ENCODE measurements at places on chromosomes 11 and 22.

- no peak for DNase-seq
These were observed 4.5 kb downstream of the NCF4 start for GRCh38 chr22:36865346-36865745.

- no peak for DNase-seq
These were observed 89.1 kb upstream of the DBX1 start for GRCh38 chr11:20249378-20249777.

DNA sequence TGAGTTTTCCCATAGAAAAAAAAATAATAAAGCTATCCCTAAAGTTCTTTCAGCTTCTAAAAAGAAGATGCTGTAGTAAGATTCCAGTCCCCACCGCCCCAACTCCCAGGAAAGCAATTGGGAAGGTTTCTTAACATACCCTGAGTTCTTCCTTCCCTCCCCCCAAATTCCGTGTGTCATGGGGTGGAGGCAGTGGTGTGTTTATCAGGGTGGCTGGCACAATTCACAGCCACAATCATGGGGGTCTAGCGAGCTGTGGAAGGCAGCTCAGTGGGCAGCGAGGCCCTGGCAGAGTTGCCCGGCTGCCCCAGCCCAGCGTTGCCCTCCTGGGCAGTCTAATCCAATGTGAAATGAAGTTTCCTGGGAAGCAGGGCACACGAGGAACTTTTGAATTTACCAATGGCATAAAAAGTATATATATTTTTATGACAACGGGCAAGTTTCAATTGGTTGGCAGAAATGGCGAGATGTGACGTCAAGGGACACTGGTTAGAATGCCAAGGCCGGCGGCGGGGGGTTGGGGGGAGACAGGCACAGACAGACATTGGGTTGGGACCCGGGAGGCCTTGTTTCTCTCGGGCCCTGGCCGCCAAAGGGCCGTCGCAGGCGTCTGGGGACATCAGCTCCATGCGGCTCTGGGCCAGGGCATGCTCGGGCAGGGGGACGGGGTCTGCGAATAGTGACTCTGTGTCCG, 80.7 kb upstream of the PPARA start:
- no peak for DNase-seq

DNA sequence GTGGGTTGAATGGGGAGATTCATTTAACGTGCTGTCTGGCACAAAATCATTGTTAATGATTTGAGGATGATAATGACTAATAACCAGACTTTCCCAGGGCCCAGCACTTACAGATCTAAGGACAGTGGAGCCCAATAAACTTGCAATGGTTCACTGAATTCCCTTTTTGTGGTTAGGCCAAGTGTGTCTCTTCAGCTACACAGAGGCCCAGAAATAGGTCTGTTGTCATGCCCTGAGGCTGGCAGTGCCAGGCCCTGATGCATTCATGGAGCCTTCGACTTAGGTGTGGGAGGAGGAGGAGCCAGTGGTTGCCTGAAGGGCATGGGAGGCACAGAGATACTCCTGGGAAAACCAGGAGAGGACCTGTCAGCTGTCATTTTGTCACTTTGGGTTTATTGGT, 56.1 kb downstream of the KIAA1671 start:
- DNase-seq, result no peak

DNA sequence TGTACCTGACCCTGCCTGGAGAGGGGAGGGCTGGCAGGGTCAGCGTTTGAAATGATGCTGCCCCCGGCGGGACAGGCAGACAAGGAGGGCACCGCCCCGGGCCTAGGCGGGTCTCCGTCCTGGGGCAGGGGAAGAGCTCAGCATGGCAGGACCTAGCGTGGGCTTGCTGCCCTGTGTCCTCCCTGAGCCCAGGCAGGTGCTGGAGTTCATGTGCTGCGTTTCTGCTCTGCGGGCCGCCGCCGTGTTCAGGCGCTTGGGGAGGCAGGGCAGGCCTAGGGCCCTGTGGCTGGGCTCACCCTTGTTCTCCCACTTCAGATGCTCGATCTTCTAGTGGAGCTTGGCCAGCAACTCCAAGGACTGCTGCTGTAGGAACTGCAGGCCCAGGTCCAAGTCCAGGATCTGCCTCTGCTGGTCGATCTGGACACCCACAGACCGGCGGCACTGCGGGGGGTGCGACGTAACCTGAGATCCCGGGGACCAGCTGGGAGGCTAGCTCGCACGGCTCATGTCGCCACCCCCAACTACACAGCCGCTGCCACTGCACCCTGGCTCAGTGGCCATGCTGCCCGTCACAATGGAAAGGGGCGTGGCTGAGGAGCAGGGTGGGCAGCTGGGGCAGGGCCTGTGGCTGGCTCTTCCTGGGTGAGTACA, 84.4 kb downstream of the MED15 start:
- no peak for DNase-seq

GRCh38 chr11:12922980-12923507, 86.1 kb upstream of the RASSF10 start:
- DNase-seq, result no peak

DNA sequence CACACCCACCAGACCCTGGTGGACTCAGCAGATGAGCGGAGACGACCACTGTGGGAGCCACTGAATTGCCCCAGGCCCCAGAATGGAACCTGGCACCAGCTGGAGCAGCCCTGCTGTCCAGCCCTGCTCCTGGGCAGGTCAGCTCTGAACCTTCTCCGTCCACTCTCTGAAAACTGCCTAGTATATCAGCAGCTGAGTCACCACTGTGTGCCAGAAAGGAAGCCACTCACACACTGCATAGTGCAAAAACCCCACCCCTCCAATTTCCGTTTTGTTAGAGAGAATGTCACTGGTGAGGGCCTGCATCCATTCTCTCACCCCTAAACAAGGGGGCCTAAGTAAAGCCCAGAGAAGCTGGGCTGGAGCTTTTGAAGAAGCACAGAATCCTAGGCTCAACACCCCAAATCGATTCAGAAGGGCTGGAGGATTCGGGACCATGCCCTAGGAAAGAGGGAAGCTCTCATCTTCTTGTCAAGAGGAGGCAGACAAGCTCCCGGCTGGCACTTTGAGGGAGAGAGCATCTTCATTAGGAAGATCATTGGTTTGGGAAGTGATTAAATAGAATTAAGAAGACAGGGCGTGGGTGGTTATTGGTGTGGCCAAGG, 44.5 kb downstream of the GALNT18 start:
- no peak for DNase-seq

- DNase-seq, result no peak
These were observed 32.0 kb downstream of the DUSP8 start for GRCh38 chr11:1540074-1540473.

DNA sequence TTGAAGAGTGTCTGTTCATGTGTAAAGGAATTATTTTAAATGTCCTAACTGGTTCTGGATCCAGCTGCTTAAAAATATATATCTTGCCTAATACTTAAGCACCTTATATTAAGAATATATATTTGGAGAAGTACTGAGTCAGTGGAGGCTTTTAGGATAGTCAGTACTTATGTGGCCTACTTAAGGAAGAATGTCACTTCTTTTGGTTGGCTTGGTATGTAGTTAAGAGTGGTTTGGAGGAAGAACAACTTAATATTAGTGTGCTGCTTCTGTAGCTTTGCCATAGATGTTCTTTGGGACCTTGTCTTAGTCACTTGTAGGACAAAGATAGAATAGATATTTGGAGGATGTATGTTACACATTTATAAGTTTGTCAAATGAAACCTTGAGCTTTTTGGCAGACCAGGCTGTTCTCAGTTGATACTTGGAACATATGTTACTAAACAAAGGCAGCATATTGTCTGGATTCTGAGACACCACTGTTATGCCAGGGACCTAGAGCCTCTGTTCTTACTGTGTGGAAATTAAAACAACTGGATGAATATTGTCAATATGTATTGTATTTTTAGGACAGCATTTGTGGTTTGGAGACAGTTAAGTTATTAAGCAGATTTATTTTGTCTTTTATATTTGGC, 4.9 kb downstream of the HIPK3 start:
- no peak for DNase-seq

DNA sequence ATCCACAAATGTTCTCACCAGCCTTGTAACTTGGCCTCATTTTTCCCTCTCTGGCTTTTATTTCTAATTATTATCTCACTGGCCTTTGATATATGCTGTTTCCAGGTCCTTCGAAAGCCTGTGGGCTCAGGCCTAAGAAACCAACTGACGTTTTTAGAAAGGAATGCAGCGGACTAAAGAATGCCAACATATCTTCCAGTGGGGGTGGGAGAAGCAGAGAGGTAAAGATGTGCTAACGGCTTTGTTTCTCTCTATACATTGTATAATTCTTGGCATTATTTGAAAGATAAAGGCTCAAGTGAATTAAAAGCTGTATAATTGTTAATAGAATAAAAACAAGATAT, 28.2 kb downstream of the OR6Q1 start:
- no peak for DNase-seq

GRCh38 chr11:71144736-71145135, 107.6 kb downstream of the SHANK2 start:
- DNase-seq, result no peak

DNA sequence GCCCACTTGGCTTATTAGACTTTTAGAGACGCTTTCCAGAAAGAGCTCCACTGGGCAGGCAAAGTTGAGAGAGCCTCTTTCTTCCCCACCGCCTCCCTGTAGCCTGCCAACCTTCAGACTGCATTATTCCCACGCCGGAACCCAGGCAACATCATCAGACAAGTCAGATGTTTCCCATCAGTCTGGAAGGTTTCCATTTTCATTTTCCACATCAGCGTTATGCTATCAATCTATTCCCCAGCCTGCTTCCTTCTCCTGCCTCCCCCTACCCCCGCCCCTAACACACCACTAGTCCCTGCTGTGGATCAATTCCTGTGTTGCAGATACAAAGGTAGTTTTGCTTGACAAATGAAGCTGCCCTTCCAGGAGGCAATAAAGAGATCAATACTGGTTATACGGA, 184.8 kb downstream of the DSCAML1 start:
- no peak for DNase-seq

DNA sequence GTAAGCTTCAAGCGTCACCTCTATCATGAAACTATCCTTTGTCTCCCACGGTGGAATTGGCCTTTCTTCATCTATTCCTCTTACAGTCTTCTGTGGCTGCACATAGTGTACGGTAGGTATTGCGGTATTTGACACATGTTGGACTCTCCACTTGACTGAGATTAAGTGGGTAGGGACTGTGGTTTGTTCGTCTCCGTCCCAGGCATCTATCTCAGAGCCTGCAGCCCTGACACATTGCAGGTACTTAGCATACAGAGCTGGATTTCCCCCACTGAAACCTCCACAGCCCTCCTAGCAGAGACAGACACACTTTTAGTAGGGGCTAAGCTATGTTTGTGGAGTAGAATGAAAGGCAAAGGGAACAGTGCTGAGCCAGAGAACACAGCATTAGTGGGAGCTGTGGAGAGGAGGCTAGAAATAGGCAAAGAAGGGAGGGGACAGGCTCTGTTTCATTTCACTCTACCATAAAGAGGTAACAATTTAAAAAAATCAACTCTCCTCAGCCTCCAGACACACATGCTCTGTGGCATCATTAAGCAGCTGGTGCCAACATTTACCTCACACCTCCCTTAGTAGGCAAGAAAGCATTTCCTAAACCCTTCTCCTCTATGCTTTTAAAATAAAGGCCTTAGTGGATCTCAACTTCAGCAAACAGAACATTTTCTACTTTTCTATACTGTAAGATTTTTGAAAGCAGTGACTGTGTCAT, 277.5 kb downstream of the KIRREL3 start:
- DNase-seq, result no peak

DNA sequence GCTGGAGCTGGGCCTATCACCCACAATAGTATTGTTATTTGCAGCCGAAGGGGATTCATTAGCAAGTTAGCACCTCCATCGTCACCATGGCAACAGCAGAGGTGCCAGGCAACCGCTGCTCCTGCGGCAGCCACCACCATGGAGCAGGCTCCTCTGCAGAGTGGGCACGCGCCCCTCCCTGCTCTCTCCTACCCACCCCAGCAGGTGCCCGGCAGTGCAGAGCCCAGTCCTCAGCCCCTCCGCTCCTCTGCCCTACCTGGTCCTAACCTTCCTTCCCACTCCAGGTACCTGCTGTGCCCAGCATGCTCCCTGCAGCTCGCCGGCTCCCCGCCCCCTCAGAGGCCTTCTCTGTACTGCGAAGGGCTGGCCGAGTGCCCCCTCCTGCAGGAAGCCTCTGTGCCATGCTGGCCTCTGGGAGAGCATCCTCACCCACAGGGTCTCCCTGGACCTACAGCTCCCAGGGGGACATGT, 3.6 kb downstream of the DUSP8 start:
- DNase-seq, result no peak

- DNase-seq, result no peak
These were observed 622.8 kb downstream of the BRD1 start for GRCh38 chr22:49204599-49205482.

- DNase-seq, result no peak
These were observed 73.2 kb upstream of the BLID start for GRCh38 chr11:122189229-122189628.

DNA sequence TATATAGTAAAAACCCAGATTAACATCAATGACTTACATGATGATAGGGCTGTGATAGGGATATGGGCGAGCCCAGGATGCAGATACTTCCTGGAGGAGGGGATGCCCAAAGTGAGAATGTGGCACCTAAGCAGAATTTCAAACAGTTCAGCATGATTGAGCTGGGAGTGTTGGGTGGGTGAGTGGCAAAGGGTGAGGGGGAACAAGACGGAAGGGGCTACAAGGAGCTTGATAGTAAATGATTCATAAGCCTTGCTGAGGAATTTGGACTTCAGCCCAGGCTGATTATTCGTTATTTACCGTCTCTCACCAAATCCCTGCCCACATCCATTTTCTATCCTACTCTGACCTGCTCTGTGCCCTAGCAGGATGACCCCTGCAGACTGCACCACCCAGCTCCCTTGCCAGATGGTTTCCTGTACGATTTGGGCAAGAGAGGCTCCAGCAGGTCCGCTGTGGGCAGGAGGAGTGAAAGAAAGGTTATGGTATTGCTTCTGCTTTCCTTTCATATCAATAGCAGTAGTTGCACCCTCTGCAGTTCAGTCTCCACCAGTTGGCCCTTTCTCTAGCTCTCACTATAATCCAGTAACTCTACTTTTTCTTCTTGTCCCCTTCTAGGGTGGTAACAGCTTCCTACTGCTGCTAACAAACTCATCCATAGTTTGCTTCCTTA, 30.3 kb upstream of the SIK2 start:
- no peak for DNase-seq

GRCh38 chr11:74463216-74463615, 4.1 kb downstream of the KCNE3 start:
- no peak for DNase-seq

DNA sequence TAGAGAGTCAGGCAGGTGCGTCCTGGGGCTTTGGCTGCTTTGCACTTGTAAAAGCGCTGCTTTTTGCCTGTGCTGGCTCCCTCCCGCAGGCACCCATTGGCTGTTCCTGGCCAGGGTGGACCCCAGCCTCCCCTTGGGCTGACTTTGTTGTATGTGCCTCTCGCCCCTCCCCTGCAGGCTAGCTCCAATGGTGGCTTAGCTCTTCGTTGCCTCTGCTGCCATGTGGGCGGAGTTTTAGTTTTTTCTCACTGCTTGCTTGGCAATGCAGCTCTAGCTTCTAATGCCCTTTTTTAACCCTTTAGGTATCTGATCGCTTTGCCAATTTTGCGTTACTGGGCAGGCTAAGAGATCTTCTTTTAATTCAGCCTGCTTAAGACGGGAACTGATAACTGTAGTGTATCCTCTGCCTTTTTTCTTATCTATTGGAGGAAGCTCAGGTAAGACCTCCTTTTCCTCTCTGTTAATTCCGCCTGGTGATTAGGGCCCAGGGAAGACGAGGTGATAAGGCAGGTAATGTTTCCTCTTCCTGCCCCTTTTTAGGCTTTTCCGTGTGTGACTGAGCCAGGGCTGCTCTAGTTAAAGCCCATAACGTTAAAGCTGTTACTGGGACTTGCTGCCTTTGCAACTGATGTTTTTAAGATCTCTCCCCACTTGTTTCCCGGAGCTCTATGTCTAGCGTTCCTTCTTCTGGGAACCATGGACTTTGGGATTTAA, 11.7 kb upstream of the GLYATL1 start:
- DNase-seq, result no peak

All from activated CD4-positive, CD25-positive, alpha-beta regulatory T cell treated with anti-CD3 and anti-CD28 coated beads, Interleukin-2, amount 50 U/mL, for 16 hours (primary cell).